Activated CD4-positive, alpha-beta T cell treated with anti-CD3 and anti-CD28 coated beads, Interleukin-2, amount 10 ng/mL, durations not matched to agents 24 days and 14 days (primary cell): ENCODE measurements at places on chromosomes 2 and 18. TPM values are rescaled to one million over a fixed set of nuclear protein-coding genes. Genes with fewer than 3 reads are reported as not detected.

B4GALT6 gene
- total RNA-seq, result 2.4 and 2.8 TPM in 2 replicates

CPO gene
- not detected in 2 replicates for total RNA-seq

ACTG2 gene
- not detected in 2 replicates for total RNA-seq

INHBB gene
- total RNA-seq, result not detected in 2 replicates

SH3RF3 gene
- 0.47 TPM in 2 replicates for total RNA-seq

CRYGC gene
- total RNA-seq, result not detected in 2 replicates

ATP5F1A gene
- total RNA-seq, result 440 and 443 TPM in 2 replicates

SULT6B1 gene
- not detected in 2 replicates for total RNA-seq

GDF7 gene
- total RNA-seq, result 0.26 TPM in 2 replicates

NRP2 gene
- total RNA-seq, result 61.0 and 64.4 TPM in 2 replicates

SNTG2 gene
- total RNA-seq, result 0.14 TPM in 1 of 2 replicates, not detected in the other

CFAP210 gene
- not detected in 2 replicates for total RNA-seq

CLEC4F gene
- total RNA-seq, result not detected in 2 replicates

NFATC1 gene
- total RNA-seq, result 105 and 107 TPM in 2 replicates

KIF3C gene
- 6.2 and 6.7 TPM in 2 replicates for total RNA-seq

OSBPL6 gene
- 1.1 and 1.5 TPM in 2 replicates for total RNA-seq

OSR1 gene
- total RNA-seq, result not detected in 2 replicates

CHRNA1 gene
- total RNA-seq, result not detected in 2 replicates
